ENCODE measurements at places on chromosomes 1 and 21.

GRCh38 chr1:26626994-26627393, 68.8 kb upstream of the ARID1A start:
- DNase-seq = no peak

- DNase-seq = no peak
Measured at GRCh38 chr1:3187415-3188149, 118.6 kb downstream of the PRDM16 start.

GRCh38 chr1:16129316-16129715, 26.6 kb downstream of the EPHA2 start:
- DNase-seq = no peak

DNA sequence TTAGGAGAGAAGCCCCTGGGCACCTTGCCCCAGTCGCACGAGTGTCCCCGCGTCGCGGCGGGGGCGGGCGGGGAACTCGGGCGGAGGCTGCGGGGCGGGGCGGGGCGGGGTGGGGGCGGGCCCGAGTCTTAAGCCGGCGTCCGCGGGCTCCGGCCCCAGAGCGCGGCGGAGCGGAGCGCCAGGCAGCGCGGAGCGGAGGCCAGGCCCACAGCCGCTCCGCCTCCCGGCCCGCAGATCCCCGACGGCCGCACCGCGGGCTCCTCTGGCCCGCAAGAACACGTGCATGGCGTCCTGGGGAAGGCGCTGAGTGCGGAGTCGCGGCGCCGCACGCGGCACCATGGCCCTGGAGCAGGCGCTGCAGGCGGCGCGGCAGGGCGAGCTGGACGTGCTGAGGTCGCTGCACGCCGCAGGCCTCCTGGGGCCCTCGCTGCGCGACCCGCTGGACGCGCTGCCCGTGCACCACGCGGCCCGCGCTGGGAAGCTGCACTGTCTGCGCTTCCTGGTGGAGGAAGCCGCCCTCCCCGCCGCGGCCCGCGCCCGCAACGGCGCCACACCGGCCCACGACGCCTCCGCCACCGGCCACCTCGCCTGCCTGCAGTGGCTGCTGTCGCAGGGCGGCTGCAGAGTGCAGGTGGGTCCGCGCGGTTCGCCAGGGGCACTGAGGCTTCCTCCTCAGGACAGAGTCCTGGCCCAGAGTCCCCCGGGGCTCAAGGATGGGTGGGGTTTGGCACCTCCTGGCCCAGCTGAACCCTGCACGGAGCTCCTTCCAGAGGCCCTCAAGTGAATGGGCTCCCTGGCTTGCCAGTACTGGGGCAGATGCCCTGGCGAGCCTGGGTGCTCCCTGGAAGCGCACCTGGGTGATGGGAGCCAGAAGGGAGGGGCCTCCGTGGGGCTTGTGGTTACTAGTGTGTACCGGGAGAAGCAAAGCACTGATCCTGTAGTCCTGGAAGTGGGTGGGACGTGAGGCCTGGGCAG, at the start of gene ESPN:
ESPN (plus strand) TSS at position 158 of the 975 bp plus-strand sequence; CDS start at position 338, 180 bp downstream.
- no peak for DNase-seq

- DNase-seq = no peak
Measured at GRCh38 chr1:20491866-20492265, 5.9 kb upstream of the CAMK2N1 start.

DNA sequence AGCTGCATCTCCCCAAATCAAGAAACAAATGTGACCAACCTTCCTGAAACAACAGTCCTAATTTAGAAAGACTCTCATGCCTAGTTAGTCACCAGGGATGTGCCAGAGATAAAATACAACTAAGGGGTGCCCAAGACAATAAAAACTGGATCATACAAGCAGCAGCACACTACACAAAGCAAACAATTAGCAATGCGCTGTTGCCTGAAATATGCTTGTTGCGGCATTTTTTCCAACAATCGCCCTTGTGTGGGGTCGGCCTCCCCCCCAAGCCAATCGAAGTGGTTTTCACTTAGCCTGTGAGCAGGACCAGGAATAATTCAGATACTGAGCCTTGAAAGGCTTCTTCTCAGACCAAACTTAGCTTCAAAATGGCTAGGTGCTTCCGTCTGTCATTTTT, 1.4 kb upstream of the STMN1 start:
- DNase-seq = no peak

GRCh38 chr1:187244623-187245022, 415.9 kb downstream of the PLA2G4A start:
- DNase-seq = no peak

DNA sequence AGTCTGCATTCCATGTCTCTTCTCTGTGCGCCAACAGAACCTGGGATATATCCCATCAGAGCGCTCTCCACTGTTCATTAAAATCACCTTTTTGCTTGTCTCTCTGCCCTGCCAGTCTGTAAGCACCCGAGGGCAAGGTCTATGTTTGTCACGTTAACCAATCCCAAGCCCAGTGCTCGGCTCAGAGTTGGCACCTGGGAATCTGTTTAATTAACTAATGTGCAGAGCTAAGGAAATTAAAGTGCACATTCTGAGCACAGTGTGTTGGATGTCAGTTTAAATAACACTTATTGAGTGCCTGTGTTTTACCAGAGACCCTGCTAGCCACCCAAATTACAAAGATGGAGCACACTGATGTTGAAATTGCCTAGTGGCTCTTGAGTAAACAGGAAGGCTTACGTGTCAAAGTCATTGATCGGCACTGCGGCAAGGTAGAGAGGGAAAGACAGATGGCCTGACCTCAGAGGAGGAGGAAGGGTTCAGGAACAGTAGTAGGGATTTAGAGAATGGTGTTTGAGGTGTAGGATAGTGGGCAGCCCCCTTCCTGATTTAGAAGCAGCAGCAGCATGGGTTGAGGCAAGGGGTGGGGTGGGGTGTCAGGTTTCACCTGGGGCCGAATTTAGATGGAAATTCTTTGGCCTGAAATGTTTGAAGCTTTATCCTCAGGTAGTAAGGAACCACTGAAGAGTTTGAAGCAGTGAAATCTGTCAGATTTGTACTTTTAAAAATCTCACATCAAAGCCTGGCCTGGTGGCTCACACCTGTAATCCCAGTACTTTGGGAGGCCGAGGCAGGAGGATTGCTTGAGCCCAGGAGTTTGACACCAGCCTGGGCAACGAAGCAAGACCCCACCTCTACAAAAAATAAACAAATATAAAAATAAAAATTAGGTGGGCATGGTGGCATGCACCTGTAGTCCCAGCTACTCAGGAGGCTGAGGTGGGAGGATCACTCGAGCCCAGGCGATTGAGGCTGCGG, 7.7 kb downstream of the ARMH1 start:
- no peak for DNase-seq

DNA sequence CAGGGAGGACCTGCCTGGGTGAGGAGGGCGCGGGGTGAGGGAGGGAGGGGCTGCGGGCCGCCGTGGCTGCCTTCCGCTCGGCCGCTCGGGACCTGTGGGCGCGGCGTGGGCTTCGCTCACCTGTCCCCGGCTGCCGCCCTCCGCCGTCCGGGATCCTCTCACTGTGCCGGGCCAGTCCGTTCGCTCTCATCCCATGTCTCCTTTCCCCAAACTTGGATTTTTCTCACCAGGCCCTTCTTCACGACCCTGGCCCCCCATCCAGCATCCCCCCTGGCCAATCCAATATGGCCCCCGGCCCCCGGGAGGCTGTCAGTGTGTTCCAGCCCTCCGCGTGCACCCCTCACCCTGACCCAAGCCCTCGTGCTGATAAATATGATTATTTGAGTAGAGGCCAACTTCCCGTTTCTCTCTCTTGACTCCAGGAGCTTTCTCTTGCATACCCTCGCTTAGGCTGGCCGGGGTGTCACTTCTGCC, 362 bp downstream of the ZBTB48 start:
- no peak for DNase-seq

- no peak for DNase-seq
Measured at GRCh38 chr1:214303141-214303930, 22.4 kb downstream of the SMYD2 start.

DNA sequence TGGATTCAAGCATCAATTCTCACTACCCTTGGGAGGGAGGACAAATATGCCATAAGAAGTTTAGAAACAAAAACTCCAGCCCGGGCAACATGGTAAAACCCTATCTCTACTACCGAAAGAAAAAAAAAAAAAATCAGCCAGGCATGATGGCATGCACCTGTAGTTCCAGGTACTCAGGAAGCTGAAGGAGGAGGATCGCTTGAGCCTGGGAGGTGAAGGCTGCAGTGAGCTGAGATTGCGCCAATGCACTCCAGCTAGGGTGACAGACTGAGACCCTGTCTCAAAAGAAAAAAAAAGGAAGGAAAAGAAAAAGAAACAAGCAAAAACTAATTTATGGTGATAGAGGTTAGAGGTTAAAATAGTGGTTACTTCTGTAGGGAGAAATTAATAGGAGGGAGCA, 9.6 kb downstream of the ZNF644 start:
- DNase-seq = no peak
